ENCODE measurements at places on chromosomes 3 and 15.
A peak's percentile ranks its signal among the peaks of the same experiment; 100 is the strongest.

DNA sequence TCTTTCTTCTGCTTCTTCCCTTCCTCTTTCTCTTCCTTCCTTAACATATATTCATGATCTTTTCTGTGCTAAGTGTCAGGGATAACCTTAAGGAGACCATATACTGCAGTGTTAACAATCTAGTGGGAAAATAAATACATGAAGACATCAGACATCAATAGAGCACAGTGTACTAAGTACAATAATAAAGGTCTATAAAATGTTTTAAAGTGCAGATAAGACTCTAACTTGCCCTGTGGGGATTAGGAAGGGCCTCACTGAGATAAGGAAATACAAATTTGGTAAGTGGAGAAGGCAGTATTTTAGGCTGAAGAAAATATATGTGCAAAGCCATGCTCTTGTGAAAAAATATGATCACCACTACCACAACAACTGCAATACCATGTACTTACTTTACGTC, 49.2 kb upstream of the NANOGP8 start:
- no peaks in the 10 kb centered on the region for H3K36me3 ChIP-seq
- no peak for DNase-seq
- H3K27me3 ChIP-seq = no peaks in the 10 kb centered on the region
- H3K4me1 ChIP-seq = no peaks in the 10 kb centered on the region
- H3K4me3 ChIP-seq = no peak overlapping the region

GRCh38 chr3:46913644-46914043, 36.1 kb downstream of the PTH1R start:
- H3K36me3 ChIP-seq = peaks cover 23% of the 10 kb centered on the region
- peaks cover 23% of the 10 kb centered on the region for H3K4me1 ChIP-seq
- no peak overlapping the region for H3K4me3 ChIP-seq
- no peaks in the 10 kb centered on the region for H3K27me3 ChIP-seq

DNA sequence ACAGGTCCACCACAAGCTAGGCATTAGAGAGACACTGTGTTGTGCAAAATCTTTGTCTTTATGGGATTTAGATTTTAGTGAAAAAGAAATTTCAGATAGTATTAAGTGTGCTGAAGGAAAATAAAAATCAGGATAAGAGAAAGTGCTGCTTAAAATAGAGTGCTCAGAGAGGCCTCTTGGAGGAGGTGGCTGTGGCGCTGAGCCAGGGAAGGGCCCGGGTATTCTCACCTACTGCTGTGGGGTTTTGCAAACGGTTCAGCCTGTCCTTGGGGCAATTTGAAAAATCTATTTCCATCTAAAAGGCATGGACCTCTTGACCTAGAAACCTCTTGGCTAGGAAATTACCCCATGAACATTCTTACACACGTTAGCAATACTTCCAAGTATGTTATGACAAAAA, 267.7 kb downstream of the TJP1 start:
- H3K27me3 ChIP-seq = peaks cover 4% of the 10 kb centered on the region
- no peak overlapping the region for H3K27ac ChIP-seq
- H3K4me3 ChIP-seq = no peak overlapping the region
- H3K36me3 ChIP-seq = no peaks in the 10 kb centered on the region

DNA sequence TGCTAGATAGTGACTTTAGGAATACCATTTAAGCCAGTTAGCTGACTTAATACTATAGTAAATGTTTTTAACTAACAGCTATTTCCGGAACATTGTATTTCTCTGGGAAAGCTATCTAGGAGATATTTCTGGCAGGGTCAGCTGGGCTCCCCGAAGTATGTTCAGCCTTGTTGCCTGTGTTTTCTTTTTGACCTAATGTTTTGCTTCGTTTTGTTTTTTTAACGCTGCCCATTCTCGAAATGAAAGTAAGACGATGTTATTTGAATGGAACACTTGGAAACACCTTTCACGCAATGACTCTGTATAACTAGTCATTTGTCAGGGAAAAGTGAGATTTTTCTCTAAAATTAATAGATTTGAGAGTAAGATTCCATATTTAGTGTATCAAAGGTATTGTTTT, 702.9 kb upstream of the NAALADL2 start:
- H3K4me1 ChIP-seq = no peaks in the 10 kb centered on the region
- no peak overlapping the region for H3K4me3 ChIP-seq
- DNase-seq = no peak
- no peaks in the 10 kb centered on the region for H3K27me3 ChIP-seq
- no peaks in the 10 kb centered on the region for H3K36me3 ChIP-seq
- H3K27ac ChIP-seq = no peak overlapping the region

DNA sequence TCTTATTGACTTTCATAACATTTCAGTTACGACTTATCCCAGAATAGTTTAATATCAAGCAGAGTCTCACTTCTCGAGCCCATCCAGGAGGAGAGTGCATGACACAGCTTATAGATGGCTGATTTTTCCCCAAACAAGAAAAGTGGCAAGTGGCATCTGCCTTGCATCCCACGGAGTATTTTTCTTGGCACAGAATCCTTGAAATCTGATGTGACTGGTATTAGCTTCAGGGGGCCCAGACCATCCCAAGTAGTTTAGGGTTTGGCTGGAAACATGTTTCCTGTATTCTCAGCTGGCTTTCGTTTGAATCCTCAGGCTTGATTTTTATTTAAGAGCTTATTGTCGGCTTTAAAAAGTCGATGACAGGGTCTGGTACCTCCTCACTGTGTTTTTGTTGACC, 20.7 kb upstream of the FBXL22 start:
- H3K4me1 ChIP-seq = peaks cover 3% of the 10 kb centered on the region
- H3K36me3 ChIP-seq = peaks cover 37% of the 10 kb centered on the region
- no peak for DNase-seq
- no peak overlapping the region for H3K27ac ChIP-seq
- no peak overlapping the region for H3K4me3 ChIP-seq

GRCh38 chr3:80770106-80771074, 991.1 kb downstream of the GBE1 start:
- H3K4me3 ChIP-seq = peak overlapping the region; percentile 1
- no peaks in the 10 kb centered on the region for H3K36me3 ChIP-seq
- H3K27me3 ChIP-seq = no peaks in the 10 kb centered on the region
- H3K4me1 ChIP-seq = no peaks in the 10 kb centered on the region
- no peak overlapping the region for H3K27ac ChIP-seq

GRCh38 chr15:38541026-38541425, 23.6 kb downstream of the RASGRP1 start:
- H3K27ac ChIP-seq = peak overlapping the region; percentile 45
- H3K36me3 ChIP-seq = peaks cover 61% of the 10 kb centered on the region
- H3K27me3 ChIP-seq = no peaks in the 10 kb centered on the region
- H3K4me1 ChIP-seq = peaks cover 76% of the 10 kb centered on the region
- DNase-seq = no peak

GRCh38 chr3:57910990-57911389, 97.2 kb upstream of the FLNB start:
- H3K4me1 ChIP-seq = no peaks in the 10 kb centered on the region
- no peak overlapping the region for H3K4me3 ChIP-seq
- H3K27me3 ChIP-seq = no peaks in the 10 kb centered on the region
- H3K27ac ChIP-seq = no peak overlapping the region
- DNase-seq = peak; percentile 66

DNA sequence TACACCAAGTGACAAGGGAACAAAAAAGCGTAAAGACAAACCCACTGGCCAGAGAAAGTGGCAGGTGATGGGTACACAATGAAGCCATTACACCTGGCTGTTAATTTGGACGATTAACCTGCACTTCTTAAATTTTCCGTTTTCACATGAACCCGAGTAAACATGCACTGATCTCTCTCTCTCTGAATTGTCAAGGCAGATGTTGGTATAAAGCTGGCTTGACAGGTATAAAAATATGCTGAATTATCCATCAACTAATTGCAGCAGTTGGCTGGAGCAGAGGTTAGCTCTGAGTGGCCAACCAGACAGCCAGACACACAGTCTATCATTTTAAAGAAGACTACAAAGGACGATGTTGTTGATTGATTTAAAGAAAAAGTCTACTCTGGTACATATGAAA, 561.7 kb upstream of the ALCAM start:
- DNase-seq = no peak
- H3K4me1 ChIP-seq = no peaks in the 10 kb centered on the region
- no peak overlapping the region for H3K4me3 ChIP-seq
- no peaks in the 10 kb centered on the region for H3K27me3 ChIP-seq

- peaks cover 7% of the 10 kb centered on the region for H3K4me1 ChIP-seq
- peak; percentile 89 for DNase-seq
- no peaks in the 10 kb centered on the region for H3K36me3 ChIP-seq
Observed at GRCh38 chr3:181709537-181710279, 2.0 kb upstream of the SOX2 start.

- no peak overlapping the region for H3K27ac ChIP-seq
- H3K36me3 ChIP-seq = no peaks in the 10 kb centered on the region
- H3K4me3 ChIP-seq = no peak overlapping the region
Observed at GRCh38 chr3:72938471-72939265, 50.8 kb downstream of the GXYLT2 start.

- H3K27me3 ChIP-seq = peaks cover 46% of the 10 kb centered on the region
- peaks cover 34% of the 10 kb centered on the region for H3K4me1 ChIP-seq
Observed at GRCh38 chr15:70101459-70102113, 3.9 kb upstream of the TLE3 start.

GRCh38 chr3:119015942-119016341, 18.7 kb downstream of the IGSF11 start:
- peaks cover 2% of the 10 kb centered on the region for H3K4me1 ChIP-seq
- no peak overlapping the region for H3K4me3 ChIP-seq
- DNase-seq = no peak
- no peaks in the 10 kb centered on the region for H3K36me3 ChIP-seq

GRCh38 chr3:197322149-197322548, 23.7 kb upstream of the DLG1 start:
- peaks cover 2% of the 10 kb centered on the region for H3K4me1 ChIP-seq
- peaks cover 39% of the 10 kb centered on the region for H3K27me3 ChIP-seq
- no peak for DNase-seq
- H3K27ac ChIP-seq = no peak overlapping the region

DNA sequence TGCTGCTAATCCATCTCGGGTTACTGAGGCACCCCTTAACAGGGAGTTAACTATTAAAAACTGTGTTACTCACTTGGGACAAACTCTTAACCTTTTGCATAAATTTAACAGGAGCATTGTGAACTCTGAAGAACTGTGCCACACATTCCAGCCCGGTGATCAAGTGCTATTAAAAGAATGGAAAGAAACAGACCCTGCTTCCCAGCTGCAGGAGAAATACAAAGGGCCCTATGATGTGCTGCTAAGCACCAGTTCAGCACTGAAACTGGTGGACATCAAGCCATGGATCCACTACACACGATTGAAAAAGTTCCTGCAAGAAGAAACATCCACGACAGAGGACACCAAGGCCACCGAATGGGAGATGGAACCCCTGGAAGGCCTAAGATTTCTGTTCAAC, 114.7 kb upstream of the PLCL2 start:
- no peak overlapping the region for H3K4me3 ChIP-seq
- no peak for DNase-seq
- H3K27me3 ChIP-seq = peaks cover 5% of the 10 kb centered on the region
- no peak overlapping the region for H3K27ac ChIP-seq
- no peaks in the 10 kb centered on the region for H3K36me3 ChIP-seq
- peaks cover 5% of the 10 kb centered on the region for H3K4me1 ChIP-seq

DNA sequence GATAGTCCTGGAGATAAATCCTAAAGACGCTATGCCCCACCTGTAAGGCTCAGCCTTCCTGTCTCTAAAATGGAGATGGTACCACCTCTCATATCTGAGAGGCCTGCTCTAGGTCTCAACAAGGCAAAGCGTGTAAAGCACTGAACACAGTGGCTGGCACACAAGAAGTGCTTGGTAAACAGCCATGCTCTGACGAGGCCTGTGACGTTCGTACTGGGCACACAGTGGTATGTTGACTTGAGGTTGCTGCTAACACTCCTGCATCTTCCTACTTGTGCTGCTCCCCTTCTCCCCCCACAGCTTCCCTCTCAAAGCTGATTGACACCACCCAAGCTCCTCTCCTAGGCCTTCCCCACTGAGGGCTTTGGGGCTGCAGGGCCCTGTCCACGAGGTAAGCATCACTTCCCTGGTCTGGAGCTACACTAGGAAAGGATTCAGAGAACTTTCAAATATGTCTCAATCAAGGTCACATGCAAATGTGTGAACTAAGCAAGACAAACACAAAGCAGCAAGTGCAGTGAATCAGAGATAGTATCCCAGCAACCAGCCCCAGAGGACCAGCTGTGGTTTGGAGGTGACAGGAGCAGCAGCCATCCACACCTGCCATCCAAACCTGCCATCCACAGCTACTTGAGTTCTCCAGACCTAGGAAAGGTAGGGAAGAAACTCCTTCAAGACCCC, 177.5 kb downstream of the STT3B start:
- peaks cover 7% of the 10 kb centered on the region for H3K4me1 ChIP-seq
- H3K4me3 ChIP-seq = no peak overlapping the region
- DNase-seq = no peak
- H3K36me3 ChIP-seq = no peaks in the 10 kb centered on the region
- H3K27me3 ChIP-seq = no peaks in the 10 kb centered on the region

- peaks cover 90% of the 10 kb centered on the region for H3K27me3 ChIP-seq
- peaks cover 8% of the 10 kb centered on the region for H3K36me3 ChIP-seq
- no peak overlapping the region for H3K4me3 ChIP-seq
- DNase-seq = no peak
- peaks cover 9% of the 10 kb centered on the region for H3K4me1 ChIP-seq
- peak overlapping the region; percentile 24 for H3K27ac ChIP-seq
Observed at GRCh38 chr15:52796753-52797520, 6.8 kb upstream of the ONECUT1 start.

DNA sequence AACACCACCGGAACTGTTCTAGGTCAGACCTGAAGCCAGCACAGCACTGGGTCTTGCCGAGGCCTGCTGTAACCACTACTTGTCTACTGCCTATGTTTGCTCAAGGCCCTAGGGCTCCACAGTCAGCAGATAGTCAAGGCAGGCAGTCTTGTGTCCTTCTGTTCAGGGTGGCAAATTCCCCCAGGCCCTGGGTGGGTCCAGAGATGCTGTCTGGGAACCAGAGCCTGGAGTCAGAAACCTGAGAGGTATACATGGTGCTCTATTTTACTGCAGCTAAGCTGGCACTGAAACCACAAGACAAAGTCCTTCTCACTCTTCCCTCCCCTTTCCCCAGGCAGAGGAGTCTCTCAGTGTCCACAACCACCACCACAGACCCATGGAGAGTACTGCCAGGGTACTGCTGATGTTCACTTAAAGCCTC, 89.9 kb downstream of the BBX start:
- H3K36me3 ChIP-seq = peaks cover 21% of the 10 kb centered on the region
- DNase-seq = no peak
- no peak overlapping the region for H3K27ac ChIP-seq
- H3K27me3 ChIP-seq = no peaks in the 10 kb centered on the region
- no peaks in the 10 kb centered on the region for H3K4me1 ChIP-seq
- no peak overlapping the region for H3K4me3 ChIP-seq

- no peaks in the 10 kb centered on the region for H3K36me3 ChIP-seq
- H3K4me3 ChIP-seq = no peak overlapping the region
- H3K27ac ChIP-seq = no peak overlapping the region
Observed at GRCh38 chr3:135565546-135565945, 400.0 kb upstream of the PPP2R3A start.

All from activated CD4-positive, alpha-beta T cell treated with anti-CD3 and anti-CD28 coated beads, Interleukin-2, amount 10 ng/mL, durations not matched to agents 24 days and 14 days (primary cell).